Effector memory CD4-positive, alpha-beta T cell (primary cell): ENCODE measurements at places on chromosomes 4 and X.

DNA sequence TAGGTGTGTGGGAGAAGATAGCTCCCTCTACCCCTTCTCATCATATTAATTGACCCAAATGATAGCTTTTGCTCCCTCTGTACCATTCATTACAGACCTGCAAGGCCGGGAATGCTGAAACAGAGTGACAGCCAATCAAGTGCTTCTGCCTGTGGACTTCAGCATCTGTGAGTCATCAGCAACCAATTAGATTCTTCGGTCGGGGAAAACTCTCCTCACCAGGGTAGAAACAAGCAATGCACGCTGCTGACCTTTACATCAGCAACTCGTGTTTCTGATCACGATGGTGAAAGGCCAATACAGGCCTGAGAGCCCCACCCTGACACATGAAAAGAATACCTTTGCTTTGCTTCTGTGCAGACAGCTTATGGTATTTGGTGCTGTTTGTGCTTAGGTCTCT lies 347.2 kb upstream of the DDX53 start:
- no peak for DNase-seq

GRCh38 chr4:26821677-26822503 lies 38.8 kb upstream of the STIM2 start:
- no peak for DNase-seq

DNA sequence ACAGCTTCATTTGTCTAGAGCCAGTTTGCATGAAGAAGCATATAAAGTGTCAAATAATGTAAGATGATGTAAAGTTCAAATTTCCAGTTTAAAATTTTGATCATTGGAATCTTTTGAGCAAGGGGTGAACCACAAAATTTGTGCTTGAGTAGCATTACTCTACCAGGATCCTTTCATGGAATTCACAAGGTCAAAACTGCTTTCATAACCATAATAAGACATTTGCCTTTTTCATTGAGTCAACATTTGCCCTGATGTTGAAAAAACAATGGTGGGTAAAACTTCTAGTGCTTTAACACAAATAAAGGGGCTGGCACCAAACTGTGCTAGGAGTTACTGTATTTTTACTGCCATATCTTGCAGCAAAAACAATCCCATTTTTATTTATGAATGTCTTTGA lies 142.2 kb downstream of the GLRA3 start:
- no peak for DNase-seq

DNA sequence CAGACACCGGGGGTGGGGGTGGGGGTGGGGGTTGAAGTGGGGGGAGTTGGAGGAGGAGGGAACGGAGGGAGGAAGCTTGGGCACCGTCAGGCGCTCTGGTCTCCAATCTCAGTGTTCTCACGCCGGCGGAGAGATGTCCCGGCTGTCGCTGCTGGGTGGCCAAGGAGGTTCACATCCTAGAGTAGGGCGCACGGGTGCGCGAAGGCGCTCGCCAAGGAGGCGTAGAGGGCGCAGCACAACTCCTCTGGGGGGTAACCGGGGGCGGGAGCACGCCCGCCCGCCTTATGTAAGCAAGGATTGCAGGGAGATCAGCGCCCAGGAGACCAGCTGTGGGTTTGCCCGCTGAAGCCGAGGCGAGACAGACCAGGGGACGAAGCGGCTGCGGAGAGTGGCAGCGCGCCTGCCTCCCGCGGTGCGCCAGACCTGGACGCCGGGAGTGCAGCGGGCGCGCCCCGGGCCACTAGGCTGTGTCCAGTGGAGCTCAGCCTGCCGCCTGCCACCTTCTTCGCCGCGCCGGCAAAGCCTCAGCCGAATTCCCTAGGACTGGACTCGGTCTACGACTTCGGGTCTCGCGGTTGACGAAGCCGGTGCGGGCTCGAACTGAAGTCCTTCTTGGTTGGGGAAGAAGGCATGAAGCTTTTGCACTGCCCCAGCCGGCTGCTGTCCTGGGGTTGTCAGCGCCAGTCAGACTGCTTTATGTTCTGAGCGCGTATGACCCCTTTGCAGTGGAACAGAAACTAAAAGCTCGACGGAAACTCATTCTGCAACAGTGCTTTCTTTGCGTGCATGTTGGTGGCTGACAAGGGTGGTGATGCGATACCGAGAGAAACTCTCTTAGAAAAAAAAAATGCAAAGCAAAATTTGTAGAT lies 707 bp upstream of the UNC5C start:
- no peak for DNase-seq

DNA sequence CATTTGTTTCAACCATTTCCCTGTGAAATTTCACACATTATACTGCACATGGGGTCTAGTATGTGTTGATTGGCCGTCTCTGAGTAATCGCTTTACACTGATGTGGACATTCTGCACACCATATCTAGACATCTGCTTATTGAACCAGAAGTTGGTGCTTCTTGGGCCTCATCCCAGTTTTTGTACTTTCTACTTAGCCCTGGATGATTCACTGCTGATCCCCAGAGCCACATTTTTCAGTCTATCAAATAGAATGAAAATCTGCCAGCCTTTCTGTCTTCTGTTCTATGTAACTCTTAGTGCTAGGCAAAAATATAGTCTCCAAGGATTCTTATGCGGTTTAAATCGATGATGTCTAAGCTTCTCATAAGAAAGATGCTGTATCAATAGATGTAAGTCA lies 40.5 kb upstream of the RELL1 start:
- no peak for DNase-seq

GRCh38 chrX:55220119-55220794 lies at the start of gene PAGE5:
TSS of gene PAGE5 (plus strand) at chrX:55220346. CDS start at chrX:55221383, 1,037 bp downstream.
- DNase-seq, result no peak

- DNase-seq, result no peak
Measured at GRCh38 chr4:7045961-7046921, 3.1 kb downstream of the TADA2B start.

- DNase-seq, result no peak
Measured at GRCh38 chr4:47913330-47913729, 1.1 kb downstream of the NFXL1 start.

DNA sequence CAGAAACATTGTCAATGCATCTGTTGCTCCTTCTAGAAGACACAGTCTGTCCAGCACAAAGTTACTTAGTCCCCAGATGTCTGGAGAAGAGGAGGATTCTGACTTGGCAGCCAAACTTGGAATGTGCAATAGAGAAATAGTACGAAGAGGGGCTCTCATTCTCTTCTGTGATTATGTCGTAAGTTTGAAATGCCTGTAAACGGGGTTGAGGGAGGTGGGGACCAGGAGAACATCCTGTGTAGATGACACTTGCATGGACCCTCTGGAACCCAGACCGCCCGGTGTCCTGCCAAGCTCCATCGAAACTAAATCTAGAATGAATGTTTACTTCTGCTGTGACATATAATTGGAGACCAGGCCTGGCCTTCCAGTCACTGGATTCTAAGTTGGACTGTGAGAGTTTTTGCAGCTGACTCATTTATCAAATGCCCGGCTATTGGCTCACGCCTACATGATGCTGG lies 45.0 kb upstream of the MSANTD1 start:
- no peak for DNase-seq

GRCh38 chr4:73682508-73682907 lies 57.9 kb upstream of the CXCL8 start:
- DNase-seq, result no peak

- no peak for DNase-seq
Measured at GRCh38 chr4:172758586-172759340, 409.8 kb upstream of the GALNT7 start.

DNA sequence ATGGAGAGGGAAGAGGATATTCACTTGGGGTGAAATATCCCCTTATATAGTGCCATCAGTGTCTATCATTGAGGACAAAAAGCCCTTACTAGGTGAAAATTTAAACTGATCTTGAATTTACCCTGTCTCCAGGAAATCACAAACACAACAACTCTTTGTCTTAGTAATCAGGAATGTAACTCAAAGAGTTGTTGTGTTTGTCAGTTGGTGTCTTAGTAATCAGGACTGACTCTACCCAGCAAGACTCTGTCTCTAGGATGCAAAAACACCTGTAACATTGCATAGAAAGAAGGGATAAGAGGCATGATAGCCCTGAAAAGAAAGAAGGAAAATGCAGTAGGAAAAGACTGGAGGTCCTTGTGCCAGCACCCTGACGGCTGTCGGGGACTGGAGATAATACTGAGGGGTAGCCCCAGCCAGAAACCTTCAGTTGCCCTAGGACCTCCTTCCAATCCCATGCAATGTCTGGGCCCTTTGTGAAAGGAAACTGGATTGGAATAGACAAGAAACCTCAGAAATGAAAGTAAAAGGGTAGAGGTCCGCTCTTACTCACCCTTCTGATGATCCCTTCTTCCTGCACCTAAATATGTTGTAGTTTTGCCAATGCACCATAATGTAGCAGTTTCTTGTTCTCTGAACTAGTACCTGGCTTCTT lies 45.3 kb downstream of the HMGB2 start:
- no peak for DNase-seq

DNA sequence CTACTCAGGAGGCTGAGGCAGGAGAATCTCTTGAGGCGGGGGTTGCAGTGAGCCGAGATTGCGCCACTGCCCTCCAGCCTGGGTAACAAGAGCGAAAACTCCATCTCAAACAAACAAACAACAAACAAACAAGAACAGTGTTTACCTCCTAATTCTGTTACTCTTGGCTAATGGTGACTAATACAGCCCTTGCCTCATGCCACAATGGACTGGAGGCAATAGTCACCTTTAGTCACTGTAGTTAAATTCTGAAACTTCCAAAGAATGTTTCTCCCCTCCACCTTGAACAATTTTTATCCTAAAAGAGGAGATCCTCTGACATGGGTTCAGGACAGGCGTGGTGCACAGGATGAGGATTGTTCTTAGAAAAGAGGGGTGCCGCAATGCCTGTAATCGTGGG lies 241.2 kb upstream of the CTSO start:
- no peak for DNase-seq

- no peak for DNase-seq
Measured at GRCh38 chrX:141760761-141761160, 62.2 kb upstream of the SPANXD start.

- DNase-seq, result no peak
Measured at GRCh38 chr4:39571054-39571453, 43.8 kb upstream of the UGDH start.

DNA sequence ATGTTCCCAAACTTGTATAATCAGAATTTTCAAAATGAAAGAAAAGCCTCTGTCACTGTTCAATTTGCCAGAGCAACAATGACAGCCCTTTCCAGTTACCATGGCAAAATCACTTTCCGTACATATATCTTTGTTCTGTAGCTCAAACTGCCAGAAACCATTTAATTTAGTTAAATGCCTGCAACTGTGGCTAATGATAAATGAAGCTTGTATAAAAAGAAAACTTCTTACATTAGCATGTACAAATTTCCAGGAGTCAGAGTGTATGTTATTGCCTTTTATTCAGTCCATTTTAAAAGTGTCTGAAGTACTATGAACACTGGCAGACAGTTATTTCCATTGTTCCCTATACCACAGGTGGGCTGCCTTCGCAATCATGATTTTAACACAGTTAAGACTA lies 30.3 kb downstream of the ARAP2 start:
- no peak for DNase-seq

DNA sequence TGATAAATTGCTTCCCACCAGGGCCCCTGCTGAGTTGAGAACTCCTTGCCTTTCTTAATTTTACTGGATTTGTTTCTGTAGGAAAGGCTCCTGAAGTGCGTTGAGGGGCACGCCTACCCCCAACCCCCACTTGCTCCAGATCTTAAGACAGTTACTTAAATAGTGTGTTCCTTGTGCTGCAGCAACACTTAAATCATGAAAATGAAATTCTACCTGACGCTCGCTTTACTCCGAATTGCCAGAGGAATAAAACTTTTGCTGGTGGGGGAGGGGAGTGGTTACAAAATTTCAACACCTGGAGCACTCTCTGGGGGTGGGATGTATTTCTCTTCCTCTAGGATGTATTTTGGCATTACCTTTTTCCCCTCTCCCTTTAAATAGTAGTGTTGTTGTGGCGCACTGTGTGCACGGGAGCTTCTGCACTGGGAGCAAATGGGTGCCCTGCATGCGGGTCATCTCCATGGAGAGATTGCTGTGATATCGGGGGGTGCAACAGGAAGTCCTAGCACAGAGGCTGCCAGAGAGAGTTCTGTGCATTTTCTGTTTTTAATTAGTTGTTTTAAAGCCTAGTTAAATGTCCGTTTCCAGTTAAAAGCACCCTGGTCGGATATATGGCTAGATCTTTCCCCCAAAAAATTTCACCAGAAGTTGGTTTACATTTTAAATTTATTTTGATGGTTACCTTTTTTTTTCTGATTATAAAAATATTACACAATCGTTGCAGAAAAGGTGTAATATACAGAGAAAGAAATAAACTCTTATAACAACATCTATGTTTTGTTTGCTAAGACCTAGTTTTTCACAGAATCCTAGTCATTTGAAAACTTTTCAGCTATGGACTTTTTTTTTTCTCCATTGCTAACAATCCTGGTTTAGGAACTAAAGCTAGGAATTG lies 207.7 kb downstream of the SOWAHB start:
- DNase-seq, result no peak

DNA sequence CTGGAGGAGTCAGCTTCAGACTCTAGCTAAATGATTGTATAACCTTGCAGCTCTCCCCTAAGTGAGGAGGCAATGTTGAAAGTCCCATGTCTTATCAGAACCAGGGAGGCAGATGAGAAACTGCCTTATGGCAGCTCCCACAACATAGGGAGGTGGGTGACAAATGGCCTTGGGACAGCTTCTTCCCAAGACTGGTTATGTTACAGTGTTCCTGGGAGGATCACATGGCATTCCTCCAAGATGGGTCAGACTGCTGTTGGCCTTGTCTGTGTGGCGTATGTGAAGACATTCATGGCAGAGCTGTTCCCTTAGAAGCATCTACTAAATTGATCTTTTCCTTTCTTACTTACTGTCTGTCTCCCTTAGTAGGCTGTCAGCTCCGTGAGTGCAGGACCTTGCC lies 42.0 kb downstream of the HPRT1 start:
- DNase-seq, result no peak

DNA sequence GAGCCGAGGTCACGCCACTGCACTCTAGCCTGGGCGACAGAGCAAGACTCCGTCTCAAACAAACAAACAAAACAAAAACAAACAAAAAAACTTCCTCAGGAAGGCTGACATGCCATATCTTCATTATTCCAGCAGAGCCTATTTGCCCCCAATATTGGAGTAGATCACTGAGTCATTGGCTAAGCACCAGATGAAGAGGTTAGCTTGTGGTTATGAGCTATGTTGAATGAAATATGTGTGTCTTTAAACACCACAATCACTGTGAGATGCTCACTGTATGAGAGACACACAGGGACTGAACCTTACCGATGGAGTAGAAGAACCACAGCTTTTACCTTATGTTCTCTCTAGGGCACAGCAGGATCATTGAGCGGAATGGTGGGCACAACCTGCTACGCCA lies 122.1 kb upstream of the EOLA2 start:
- DNase-seq, result no peak

DNA sequence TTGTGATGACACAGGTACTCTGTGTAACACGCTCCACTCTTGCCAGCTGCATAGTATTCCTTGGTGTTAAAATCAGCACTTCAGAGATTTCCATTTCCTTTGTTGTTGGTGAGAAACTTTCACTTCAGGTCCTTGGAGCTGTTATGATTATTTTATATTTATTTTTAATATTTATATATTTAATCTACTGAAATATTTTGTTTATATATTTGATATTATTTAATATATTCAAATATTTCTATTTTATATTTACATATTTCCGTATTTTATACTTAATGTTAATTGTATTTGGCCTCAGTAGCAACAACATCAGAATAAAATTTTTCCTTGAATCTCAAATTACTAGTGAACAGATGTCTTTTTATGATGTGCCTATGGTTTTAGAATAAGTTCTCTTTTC lies 225.3 kb downstream of the MAGEB17 start:
- no peak for DNase-seq
